Activated CD4-positive, alpha-beta memory T cell treated with anti-CD3 and anti-CD28 coated beads for 36 hours (primary cell): ENCODE measurements at places on chromosomes 6 and 20.

DNA sequence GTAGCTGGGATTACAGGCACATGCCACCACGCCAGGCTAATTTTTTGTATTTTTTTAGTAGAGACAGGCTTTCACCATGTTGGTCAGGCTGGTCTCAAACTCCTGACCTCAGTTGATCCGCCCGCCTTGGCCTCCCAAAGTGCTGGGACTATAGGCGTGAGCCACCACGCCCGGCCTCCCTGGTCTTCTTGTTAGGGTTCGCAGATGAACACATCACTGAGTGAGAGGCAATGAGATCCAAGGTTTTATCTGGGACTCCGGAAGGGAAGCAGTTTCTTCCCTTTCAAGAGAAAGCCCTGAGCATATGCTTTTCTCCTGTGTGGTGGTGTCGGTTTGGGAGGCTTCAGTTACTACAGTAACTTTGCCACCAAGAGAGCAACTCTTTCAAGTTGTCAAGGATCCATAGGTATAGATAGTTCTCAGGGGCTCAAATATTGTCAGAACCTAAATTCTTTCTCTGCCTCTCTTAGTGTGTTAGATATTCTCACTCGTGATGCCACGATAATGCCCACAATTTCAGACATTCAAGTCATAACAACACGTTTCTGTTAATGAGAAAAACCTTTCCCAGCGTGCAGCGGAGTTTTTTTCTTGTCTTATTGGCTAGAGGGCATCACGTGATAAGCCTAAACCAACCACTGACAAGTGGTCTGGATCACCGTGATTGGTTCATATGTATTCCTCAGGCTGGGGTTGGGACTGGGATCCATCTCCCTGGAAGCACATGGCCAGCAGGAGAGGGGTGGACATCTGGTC is 36.2 kb upstream of the NCOA3 start:
- no peak for DNase-seq

GRCh38 chr6:84645000-84645399 is 119.4 kb downstream of the TBX18 start:
- no peak for DNase-seq

DNA sequence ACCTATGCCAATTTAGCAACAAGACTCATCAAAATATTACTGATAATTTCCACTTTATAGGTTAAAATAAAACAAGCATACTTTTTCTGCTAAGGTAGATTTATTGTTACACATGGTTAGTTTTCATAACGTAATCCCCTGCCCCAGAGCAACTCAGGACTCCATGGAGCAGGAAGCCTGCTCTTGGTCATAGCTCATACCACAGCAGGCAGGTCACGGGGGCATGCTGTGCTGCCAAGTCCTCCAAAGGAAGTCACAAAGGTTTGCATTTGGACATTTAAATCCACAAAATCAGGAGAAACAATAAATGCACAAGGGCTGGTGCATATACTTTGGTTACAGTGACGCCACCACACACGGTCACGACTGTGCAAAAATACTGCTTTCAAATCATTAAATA is 12.5 kb downstream of the GZF1 start:
- no peak for DNase-seq

DNA sequence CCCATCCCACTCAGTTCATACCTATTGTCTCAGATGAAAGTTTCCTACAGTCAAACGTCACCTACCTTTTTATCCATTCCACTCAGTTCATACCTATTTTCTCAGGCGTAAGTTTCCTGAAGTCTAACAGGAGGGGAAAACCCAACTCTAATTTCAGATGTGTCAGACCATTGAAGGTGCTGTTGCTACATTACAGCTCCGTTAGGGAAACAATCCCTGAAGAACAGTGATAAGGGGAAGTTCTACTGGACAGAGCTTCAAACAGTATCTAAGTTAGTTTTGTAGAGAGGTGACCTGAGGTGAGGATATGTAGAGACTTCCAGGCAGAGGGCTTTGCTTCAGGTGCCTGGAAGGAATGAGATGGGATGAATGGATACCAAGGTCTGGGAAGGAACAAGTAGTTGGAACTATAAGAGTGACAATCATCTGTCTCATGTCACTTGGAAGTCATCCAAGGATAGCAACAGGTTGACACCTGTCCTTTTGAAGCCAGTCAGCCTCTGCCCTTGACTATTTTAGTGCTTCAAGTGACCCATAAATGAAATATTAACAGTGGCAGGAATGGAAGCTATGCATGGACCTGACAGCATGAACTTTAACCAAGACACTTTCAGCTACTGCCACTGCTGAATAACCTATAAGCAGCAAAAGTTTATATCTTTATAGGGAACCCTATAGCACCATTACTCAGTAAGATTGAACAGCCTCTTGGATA is 191.6 kb upstream of the MOCS1 start:
- no peak for DNase-seq

DNA sequence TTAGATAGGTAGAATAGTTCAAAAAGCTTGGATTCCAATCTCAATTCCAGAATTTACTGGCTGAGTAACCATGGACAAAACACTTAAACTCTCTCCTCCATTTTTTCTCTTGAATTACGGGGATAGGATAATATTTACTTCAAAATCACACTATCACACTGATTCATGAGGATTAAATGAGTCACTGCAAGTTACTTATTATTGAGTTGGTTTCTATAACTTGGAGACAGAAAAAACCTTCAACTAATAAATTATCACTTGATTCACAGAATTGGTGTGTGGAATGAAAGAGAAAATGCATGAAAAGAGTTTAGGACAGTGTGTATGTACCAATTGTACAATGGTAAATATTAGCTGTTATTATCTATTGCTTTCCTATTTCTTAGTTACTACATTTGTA is 585.2 kb downstream of the PHF3 start:
- DNase-seq, result no peak

GRCh38 chr20:58497076-58497641 is 18.0 kb downstream of the APCDD1L start:
- no peak for DNase-seq

DNA sequence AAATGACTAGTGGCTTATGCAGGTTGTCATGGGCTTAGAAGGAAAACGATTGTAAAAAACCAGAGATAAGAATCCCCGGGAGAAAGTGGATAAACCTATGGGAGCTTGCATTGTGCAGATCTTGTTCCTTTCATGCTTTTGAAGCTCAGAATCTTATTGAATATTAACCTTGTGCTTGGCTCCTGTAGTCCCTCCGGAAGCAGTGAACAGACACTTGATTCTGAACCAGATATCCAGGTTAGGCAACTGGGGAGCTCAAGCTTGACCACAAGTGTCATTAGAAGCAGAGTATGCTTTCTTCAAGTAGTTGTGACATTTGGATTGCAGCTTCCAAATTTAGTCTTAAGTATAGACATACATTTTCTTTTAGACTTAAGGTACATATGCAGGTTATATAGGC is 212.6 kb upstream of the MOCS1 start:
- DNase-seq, result no peak

GRCh38 chr6:149380523-149380922 is 19.5 kb upstream of the SUMO4 start:
- DNase-seq, result no peak

DNA sequence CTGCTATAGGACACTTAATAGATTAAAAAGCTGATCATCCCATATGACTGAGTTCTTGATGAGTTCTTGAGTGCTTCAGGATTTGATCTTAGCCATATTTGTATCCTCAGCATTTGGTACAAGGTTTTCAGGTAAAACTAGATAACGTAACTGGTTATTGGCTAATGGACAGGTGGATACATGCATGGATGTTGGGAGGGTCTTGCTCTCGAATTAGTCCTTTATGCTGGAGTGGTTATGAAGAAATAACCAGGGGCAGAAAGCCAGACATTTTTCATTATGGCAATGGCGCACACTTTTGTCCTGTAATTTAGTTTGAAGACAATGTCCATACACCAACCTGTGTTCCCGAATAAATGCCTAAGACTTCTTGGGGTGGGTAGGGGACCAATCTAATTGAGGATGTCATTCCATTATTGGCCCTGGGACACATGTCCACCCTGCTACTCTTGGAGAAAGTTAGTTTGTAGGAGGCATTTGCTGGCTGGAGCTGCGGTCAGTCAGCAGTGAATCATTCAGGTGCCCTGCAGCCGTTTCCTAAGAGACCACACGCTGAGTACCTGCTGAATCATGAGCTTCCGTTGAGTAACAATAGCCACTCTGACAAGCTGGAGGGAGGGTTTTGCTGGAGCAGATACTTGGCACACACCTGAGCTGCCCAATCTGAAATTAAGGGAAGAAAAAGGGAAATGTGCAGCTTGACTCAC is 194.4 kb downstream of the FOXA2 start:
- no peak for DNase-seq
